Activated T-cell treated with anti-CD3 and anti-CD28 coated beads for 1 hour (primary cell): ENCODE measurements at places on chromosomes 12 and 14.

DNA sequence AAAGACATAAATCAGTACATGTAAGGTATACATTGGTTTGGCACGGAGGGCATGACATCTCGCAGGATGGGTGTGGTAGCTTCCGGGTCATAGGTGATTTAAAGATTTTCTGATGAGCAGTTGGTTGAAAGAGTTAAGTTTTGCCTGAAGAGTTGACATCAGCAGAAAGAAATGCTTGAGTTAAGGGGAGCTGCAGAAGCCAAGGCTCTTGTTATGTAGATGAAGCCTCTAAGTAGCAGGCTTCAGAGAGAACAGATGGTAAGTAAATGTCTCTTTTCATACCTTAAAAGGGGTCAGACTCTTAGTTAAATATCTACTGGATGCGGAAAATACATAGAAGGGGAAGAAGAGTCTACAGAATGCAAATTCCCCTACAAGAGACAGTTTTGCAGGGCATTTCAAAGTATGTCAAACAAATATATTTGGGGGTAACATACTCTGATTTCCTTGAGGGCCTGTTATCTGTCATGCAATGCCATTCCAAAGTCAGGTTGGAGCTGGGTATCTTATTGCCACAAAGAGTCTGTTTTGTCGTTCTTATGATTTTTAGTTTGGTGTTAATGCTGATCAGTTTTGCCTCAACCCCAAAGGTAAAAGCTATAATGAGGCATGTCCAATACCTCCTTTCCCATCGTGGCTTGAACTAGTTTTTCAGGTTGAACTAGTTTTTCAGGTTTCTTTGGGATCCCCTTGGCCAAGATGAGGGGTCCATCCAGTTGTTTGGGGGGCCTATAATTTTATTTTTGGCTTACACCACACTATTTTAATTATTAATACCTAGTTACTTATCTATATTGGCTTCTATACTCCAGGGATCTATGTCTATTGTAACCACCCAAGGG, 67.0 kb downstream of the PTHLH start:
- no peak for DNase-seq

DNA sequence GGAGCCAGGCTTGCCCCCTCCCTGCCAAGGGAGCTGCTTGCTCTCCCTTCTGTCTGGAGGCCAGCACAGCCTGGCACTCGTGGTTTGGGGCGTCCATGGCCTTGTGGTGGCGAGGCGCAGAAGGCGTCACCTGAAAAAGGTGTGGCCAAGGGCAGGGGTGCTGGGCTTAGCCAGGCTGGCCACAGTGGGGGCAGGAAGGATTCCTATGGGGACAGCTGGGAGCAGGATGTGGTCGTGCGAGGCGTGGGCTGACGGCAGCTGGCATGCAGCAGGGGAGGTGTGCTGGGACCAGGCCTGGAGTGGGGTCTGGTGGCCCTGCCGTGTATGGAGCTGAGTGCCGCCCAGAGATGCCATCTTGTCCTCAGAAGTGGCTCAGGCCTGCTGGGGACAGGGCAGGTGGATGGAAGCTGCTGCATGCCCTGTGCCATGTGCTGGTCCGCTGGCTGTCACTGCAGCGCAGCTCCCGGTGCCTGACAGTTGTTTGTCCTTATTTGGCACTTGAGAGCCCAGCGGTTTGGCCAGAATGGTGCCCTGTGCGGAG, 30.0 kb downstream of the SH2B3 start:
- DNase-seq: no peak

DNA sequence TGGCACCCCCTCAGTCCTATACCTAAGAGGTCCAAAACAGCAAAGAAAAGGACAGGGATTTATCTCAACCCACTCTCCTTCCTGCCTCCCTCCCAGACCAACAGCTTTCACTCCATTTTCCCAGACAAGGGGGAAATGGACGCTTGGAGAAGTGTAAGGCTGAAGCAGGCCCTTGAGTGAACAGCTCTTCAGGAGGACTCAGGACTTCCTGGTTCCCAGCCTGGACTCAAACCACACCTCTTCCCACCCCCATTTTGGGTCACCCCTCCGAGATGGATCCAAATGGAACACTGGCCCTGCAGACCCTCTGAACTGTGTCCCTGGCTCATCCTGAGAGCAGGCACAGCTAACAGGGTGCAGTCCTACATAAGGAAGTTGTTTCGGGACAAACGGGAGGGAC, 2.7 kb downstream of the KMT2D start:
- DNase-seq: no peak

- DNase-seq: no peak
These were observed 32.9 kb downstream of the LGR5 start for GRCh38 chr12:71472441-71472911.

DNA sequence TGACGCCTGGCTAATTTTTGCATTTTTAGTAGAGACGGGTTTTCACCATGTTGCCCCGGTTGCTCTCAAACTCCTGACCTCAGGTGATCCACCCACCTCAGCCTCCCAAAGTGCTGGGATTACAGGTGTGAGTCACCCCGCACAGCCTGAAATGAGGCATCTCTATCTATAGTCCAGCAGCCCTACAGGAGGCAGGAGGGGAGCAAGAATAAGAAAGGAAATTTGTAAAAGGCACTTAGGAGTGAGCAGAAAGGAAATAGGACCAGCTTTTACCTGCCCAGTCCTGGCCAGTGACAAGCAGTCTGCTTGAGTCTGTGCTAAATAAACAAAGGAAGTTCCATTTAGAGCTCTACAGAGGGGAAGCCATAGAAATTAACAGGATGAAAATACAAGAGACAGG, 15.0 kb upstream of the PSMA6 start:
- no peak for DNase-seq

- no peak for DNase-seq
These were observed 20.3 kb upstream of the C14orf180 start for GRCh38 chr14:104559028-104559803.

DNA sequence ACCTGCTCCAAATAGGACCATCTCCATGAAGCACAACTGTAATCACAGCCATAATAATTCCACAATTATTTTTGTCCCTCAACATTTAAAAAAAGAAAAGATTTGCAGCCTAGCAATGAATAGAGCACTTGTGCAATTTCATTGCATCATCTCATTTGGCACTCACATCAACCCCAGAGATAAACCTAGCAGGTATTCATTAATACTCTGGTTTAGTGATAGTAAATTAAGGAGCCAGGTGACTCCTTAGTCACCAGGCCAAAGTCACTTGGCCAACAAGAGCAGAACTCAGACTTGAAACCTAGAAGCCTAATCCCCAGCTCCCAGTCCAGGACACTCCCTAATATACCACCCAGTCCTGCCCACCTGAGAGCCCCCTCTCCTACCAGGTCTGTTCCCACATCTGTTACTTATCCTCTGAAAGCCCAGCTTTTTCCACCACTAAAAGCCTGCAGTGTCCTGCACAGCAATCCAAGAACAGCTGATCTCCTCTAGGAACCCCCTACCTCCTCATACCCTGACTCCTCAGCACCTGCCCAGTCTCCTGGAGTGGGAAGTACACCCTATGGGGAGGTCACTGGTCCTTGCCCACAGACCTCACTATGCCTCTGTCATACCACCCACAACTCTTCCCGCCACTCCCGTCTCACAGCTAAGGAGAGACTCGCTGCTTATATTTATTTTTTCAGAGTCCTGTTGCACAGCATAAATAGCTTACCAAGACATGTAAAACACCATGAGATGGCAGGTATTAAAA, 22.1 kb downstream of the OR10P1 start:
- no peak for DNase-seq

- DNase-seq: no peak
These were observed 143.4 kb upstream of the CDKN3 start for GRCh38 chr14:54253195-54253947.

GRCh38 chr12:112025808-112026375, 12.7 kb downstream of the ERP29 start:
- DNase-seq: no peak

DNA sequence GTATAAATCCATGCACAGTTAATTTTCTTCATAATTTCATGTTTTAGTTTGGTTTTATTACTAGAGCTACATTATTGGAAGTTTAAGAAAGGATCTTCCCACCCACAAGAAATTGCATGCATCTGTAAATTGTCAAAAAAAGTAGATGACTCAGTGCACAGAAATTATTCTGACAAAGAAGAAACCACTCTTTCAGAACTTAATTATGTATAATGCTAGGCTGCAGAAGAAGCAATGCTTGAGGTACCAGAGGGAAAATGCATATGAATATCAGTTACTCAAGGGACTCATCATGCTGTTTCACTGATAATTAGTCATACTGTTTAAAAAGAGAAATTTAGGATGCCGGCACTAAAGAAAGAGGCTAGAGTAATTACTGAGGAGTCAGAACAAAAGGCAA, 147.0 kb downstream of the SLC16A7 start:
- no peak for DNase-seq
